ENCODE measurements at places on chromosomes 3 and 15.

DNA sequence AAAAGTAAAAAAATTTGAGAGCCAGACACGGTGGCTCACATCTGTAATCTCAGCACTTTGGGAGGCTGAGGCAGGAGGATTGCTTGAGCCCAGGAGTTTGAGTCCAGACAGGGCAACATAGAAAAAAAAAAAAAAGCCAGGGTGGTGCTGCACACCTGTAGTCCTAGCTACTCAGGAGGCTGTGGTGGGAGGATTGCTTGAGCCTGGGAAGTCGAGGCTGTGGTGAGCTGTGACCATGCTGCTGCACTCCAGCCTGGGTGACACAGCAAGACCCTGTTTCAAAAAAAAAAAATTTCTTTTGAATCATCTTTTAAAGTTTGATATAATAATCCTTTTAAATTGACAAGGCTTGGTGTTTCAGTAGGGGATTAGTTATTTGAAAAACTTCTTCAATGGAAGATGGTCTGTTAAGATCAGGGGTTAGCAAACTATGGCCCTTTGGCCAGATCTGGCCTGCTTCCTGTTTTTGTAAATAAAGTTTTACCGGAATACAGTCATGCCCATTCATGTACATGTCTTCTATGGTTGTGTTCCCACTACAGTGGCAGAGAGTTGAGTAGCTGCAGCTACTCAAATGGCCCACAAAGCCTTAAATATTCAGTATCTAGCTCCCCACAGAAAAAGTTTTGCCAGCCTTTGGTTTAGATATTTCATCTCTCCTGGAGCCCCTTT, 28.9 kb downstream of the CDAN1 start:
- DNase-seq: no peak

DNA sequence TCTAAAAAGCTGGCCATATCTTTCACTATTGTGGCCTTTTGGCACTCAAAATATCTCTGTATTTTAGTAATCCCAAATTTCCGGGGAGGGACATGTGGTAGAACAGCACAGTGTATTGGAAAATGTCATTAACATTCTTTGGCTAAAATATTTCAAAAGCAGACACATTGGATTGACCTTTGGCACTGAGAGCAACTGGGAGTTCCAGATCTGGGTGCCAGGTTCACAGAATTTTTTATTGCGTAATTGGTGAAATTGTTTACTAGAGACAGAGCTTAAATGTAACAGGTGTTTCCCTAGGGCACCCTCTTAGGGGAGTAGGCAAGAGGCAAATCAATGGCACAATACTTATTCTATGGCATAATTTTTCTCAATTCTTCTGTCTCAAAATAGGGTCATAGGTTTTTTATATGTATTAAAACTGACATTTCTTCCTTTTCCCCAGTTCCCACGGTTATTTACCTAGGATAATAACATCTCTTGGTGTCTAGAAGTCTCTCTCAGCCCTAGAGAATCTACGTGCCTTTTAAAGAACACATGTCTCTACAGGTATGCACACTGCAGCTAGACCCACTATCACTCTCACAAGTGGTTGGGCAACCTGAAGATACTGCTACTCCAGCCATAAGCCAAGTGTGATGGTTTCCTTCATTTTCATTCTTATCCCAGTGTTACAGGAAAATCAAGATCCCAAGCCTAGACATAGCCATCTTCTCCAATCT, 10.6 kb downstream of the RBMS3 start:
- DNase-seq: no peak

- DNase-seq: no peak
Observed at GRCh38 chr15:64690578-64691296, 84.7 kb downstream of the RBPMS2 start.

- no peak for DNase-seq
Observed at GRCh38 chr3:71258526-71258925, 325.0 kb downstream of the FOXP1 start.

DNA sequence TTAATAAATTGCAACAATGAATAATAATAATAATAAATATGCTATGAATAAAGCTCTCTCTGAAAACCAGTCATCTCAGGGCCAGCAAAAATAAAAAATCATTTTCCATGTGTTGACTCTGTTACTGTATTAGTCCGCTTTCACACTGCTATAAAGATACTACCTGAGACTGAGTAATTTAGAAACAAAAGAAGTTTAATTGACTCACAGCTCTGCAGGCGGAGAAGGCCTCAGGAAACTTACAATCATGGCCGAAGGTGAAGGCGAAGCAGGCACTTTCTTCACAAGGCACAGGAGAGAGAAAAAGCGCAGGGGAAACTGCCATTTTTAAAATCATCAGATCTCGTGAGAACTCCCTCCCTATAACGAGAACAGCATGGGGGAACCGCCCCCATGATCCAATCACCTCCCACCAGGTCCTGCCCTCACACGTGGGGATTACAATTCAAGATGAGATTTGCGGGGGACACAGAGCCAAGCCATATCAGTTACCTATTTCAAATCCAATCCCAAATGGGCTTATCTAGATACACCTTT, 224.1 kb downstream of the IGSF11 start:
- no peak for DNase-seq

GRCh38 chr3:183064475-183064874, 34.8 kb downstream of the MCCC1 start:
- DNase-seq: no peak

DNA sequence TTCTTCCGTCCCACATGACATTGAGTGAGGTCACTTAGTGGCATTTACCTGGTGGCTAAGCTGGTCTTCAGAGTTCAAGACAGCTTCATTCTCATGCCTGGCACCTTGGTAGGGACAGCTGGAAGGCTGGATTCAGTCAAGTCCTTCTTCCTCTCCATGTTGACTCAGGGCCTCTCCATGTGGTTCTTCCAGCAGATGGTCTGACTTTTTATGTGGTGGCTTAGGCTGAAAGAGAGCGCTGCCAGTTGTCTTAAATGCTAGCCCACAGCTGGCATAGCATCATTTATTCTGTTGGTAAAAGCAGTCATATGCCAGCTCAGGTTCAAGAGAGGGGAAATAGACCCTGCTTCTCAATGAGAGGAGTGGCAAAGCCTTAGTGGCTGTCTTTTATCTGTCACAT, 53.0 kb upstream of the CTDSPL start:
- DNase-seq: no peak

GRCh38 chr3:46981932-46982471, 2.5 kb downstream of the NBEAL2 start:
- DNase-seq: no peak

- DNase-seq: no peak
Observed at GRCh38 chr3:187832202-187832601, 86.9 kb upstream of the BCL6 start.

DNA sequence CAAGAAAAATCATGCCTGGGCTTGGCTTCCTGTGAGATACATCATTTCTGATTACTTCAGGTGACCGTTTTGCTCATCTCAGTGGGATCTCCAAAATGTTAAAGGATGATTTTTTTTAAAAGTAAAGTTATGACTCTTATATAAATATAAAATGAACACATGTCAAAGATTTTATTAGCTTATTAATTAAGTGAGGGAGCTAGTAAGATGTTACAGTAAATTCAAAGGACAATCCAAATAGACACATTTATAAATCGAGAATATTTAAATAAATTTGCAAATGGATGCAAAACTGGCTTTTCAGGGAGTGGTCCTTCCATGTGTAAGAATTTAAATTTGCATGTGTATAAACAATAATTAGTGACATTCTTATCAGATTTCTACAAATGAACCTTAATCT, 87.0 kb downstream of the IQCH start:
- DNase-seq: no peak

GRCh38 chr3:150419959-150420358, 11.9 kb downstream of the TSC22D2 start:
- DNase-seq: no peak

- no peak for DNase-seq
Observed at GRCh38 chr15:26126070-26126469, 262.9 kb upstream of the ATP10A start.

DNA sequence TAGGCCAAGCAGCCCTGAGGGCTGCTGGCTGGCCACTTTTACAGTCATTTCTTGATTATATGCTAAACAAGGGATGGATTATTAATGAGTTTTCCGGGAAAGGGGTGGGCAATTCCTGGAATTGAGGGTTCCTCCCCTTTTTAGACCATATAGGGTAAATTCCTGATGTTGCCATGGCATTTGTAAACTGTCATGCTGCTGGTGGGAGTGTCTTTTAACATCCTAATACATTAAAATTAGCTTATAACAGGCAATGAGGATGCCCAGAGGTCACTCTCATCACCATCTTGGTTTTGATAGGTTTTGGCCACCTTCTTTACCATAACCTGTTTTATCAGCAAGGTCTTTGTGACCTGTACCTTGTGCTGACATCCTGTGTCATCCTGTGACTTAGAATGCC, 11.7 kb upstream of the PYDC2 start:
- no peak for DNase-seq

DNA sequence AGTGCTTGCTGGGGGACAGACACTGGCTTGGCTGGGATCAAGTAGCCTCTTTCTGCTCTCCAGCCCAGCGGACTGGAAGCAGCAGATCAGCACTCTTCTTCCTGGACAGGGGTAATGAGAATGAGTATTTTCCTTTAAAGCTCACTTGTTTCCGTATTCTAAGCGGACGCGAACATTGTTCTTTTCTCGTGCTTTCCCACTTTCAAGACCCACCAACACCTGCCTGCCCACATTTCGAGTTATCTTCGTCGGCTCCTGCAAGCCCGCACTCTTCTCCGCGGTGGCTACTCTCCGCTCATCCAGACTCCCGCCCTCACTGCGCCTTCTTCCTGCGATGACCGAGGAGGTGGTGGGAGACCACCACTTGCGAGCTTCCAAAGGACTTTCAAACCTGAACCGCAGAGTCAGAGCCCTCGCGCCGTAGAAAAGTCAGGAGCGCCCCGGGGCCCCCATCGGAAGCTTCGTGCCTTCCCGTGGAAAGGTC, 1.6 kb upstream of the PPM1L start:
- DNase-seq: no peak

- no peak for DNase-seq
Observed at GRCh38 chr3:115470254-115470653, 153.1 kb upstream of the GAP43 start.

DNA sequence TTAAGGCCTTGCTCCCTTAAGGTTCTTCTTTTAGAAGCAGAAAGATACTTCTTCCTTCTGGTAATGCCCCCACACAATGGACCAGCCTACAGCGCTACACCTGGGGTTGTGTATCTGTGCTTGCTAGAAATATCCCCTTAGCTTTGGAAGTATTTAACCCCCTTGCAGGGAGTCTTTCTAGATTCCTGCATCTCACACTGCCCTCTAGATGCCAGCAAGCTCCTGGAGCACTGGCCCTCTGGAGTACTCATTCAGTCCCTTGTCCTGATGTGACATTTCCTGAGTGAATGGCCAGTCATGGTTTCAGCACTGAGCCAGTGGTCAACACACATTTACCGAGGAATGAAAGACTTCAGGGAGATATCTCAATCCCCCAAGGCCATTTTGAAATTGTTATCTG, 30.4 kb upstream of the RBP2 start:
- no peak for DNase-seq
